ENCODE measurements at places on chromosomes 12 and 14.
A peak's percentile ranks its signal among the peaks of the same experiment; 100 is the strongest.

- DNase-seq: no peak
Observed at GRCh38 chr12:98073610-98074009, 441.8 kb upstream of the TMPO start.

DNA sequence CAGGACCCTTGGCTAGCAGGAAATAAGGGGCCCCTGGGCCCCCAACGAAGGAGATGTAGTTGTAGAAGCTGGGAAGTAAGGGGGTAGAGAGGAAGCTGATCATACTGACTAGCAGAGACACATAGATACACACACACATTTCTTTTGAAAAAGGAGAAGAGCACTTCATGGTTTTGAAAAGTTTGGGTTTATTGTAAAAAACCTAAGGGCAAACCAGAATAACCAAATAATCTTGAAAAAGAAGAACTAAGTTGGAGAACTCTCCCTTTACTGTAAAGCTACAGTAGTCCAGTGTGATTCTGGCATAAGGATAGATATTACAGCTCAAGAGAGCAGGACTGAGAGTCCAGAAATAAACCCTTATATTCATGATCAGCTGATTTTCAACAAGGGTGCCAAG lies 5.8 kb upstream of the HCAR3 start:
- DNase-seq: no peak

GRCh38 chr12:22377731-22378496 lies 43.4 kb upstream of the ST8SIA1 start:
- no peak for DNase-seq

DNA sequence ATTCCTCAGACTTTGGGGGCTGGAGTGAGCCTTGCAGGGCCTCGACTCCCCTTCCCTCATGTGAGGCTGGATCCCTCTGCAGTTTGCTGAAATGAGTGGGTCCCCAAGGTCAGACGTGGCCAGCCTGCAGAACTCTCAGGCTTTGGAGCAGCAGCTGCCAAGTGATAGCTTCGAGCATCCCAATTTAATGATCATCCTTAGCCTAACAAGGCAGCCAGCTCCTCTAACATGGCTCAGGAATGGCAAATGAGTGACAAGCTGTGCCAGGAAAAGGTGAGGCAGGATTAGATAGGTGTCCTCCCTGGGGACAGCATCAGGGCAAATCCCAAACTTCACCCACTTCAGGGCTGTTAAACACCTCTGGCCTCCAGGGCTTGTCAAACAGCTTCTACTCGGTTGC lies 130.7 kb upstream of the PWP1 start:
- no peak for DNase-seq

GRCh38 chr14:100523843-100524169 lies 63.4 kb downstream of the BEGAIN start:
- DNase-seq: no peak

- DNase-seq: no peak
Observed at GRCh38 chr14:104877806-104878550, 12.9 kb downstream of the CEP170B start.

GRCh38 chr12:112798048-112798760 lies 6.7 kb downstream of the RPH3A start:
- no peak for DNase-seq

DNA sequence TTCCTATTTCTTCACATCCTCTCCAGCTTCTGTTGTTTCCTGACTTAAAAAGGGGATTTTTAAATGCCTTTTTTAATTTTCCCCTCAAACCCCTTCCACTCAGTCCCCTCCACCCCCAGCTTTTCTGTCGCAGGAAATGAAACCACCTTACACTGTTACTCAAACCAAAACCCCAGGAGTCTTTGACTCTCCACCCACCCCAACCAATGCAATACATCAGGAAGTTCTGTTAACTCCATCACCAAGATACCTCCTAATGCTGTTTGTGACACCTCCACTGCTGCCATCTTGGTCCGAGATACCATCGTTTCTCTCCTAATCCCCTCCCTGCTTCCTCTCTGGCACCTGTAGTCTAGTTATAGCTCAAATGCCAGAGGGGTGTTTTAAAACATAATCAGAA lies 25.4 kb upstream of the CPM start:
- DNase-seq: no peak

- peak; percentile 81 for DNase-seq
Observed at GRCh38 chr12:47964106-47964728, 821 bp downstream of the TMEM106C start.

- no peak for DNase-seq
Observed at GRCh38 chr12:85951823-85952222, 77.7 kb downstream of the NTS start.

GRCh38 chr12:65958456-65958855 lies 134.2 kb downstream of the HMGA2 start:
- DNase-seq: peak; percentile 73

GRCh38 chr14:43872752-43873655 lies 634.1 kb downstream of the FSCB start:
- peak; percentile 54 for DNase-seq

- no peak for DNase-seq
Observed at GRCh38 chr14:73829526-73830431, 21.9 kb upstream of the PTGR2 start.

DNA sequence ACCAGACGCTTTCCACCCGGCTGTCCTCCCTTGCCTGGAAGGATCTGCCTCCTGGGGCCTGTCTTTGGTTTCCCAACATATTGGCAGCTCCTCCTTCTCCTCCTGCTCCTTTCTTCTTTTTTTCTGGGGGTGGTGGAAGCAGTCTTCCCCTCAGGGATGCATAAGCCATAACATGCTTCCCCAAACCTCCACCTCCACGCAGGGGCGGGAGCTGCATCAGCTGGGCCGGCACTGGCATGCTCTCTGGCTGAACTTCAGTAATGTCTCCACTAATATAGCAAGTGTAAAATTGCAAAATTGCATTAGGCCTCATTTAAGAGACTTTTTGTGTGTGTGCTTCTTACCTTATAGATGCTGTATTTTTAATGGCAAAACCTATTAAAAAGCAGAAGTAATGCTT lies 58.6 kb downstream of the GLT1D1 start:
- no peak for DNase-seq

GRCh38 chr12:43824207-43824775 lies 11.6 kb upstream of the TMEM117 start:
- DNase-seq: no peak

DNA sequence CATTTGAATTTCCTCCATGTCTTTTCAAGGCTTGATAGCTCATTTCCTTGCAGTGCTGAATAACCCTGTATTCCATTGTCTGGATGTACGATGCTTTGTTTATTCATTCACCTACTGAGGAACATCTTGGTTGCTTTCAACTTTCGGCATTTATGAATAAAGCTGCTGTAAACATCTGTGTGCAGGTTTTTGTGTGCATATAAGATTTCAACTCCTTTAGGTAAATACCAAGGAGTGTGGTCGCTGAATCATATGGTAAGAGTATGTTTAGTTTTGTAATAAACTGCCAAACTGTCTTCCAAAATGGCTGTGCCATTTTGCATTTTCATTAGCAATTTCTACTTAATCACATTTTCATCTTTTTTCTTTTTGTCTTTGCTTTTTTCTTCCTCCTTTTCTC lies 327.7 kb upstream of the TBX3 start:
- no peak for DNase-seq

DNA sequence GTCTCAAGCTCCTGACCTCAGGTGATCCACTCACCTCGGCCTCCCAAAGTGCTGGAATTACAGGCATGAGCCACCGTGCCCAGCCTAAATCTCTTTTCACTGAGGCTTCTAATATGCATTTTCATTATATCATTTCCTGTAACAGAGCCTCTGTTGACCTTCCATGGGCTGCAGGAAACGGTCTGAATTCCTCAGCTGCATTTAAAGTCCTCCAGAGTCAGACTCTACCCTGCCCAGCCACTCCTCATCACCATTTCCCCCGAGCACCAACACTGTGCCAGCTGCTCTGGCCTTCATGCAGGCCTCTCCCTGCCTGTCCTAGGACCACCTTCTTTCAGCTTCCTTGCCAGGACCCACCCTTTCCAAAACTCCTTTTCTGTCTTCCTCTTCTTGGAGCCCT lies 9.8 kb upstream of the NFKBIA start:
- DNase-seq: no peak

DNA sequence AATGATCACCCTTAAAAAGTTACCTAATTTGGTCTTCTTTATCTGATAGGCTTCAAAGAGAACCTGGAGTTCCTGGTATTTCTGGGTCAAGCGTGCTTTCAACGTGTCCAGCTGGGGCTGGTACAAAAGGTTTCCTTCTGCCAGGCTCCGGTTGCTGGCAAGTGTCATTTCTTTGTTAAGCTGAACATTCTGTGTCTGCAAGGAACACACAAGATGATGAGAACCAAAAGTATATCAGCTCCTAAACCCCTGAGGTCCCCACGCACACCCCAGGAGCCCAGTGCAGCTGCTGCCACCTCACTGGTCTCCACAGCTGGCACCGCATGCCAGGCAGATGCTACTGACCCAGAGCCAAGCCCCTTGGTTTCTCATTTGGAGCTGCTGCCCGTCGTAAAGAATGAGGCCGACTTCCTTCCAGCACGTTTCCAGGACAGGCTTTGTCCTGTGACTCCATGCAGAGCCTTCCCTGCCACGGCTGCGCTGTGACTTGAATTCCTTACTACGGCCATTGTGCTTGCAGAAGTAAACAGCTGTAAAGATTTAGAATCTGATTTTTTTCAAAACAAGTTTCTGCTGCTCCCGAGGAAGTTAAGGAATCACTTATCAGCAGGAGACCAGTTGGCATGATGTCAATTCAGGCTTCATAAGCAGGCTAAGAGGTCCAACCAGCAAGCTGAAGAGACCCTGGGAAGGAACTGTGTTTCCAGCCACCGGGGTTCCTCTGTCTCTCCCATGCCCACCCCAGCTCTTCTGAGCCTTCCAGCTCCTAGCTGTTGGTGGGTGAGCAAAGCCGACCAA lies 24.9 kb downstream of the VPS37B start:
- DNase-seq: peak; percentile 69

DNA sequence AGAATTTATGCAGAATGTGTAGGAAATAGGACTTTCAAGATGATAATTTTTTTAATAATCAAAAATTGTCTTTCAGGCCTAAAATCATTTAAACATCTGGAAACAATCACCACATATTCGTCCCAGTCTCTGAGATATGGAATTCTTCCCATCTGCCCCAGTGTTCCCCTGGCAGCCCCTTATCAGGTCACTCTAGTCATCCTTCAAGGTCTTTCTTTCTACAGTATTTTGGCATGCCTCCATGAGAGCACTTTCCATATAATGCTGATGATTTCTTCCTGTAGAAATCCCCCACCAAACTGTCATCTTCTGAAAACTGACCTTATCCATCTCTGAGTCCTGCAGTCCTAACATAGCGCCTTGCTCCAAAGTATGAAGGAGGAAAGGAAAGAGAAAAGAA lies 422.1 kb downstream of the RPS29 start:
- DNase-seq: no peak

- no peak for DNase-seq
Observed at GRCh38 chr12:110780448-110780847, 37.8 kb upstream of the PPP1CC start.

DNA sequence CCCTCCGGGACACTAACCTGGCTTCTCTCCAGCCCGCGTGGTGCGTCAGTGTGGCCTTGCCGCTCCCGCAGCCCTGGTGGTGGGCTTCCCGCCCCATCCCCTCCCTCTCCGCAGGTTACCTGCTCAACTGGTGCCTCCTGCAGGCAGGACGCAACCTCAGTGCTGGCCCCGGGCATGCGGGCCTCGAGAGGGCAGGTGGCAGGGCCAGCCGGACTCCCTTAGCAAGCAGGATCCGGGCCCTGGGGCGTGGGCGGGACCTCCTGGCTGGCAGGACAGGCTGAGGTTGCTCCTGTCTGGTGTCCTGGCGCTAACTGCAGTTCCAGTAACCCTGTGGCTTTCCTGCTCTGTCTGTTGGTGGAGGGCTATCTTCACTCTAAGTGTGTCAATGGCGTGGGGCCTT lies 8.6 kb upstream of the ADSS1 start:
- DNase-seq: no peak

- no peak for DNase-seq
Observed at GRCh38 chr14:64098120-64098519, 196.1 kb downstream of the ESR2 start.

DNA sequence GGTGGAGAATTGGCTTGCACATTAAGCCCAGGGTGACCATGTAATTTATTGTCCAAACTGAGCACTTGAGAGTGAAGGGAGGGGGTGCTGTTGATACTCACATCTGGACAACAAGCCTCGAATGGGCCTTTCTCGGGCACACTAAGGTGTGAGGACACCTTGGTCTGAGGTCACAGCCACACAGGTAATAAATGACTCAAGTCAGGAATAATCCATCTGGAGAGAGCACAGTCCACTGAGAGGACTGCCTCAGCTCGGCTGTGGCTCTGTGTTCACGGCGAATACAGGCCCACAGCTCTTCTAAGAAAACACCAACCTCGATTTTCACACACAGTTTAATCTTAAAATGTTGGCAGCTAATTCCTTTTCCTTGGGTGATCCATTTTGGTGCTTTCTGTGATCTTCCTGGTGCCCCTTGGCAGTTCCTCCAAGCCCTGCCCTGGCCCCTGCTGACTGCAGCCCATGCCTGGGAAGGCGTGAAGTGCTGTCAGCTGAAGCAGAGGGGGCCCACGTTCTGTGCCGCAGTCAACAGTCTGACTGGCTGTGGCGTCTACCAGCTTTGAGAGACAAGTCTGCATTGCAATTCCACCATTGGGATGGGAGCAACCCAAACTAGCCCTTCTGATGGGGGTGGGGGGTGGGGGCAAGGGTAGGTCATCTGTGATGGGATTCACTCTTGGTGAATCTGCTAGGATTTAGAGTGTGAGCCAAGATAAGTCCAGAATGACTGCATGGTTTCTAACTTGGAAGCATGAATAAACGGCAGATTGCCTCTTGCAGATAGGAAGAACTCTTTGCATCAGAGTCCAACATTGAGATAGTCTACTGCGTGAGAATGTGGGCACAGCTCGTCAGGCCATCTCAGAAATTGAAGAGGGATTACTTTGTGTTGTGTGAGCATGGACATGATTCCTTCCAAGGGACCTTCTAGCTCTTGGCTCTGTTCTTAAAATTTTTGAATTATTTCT lies 42.8 kb downstream of the ZNF664 start:
- DNase-seq: no peak

DNA sequence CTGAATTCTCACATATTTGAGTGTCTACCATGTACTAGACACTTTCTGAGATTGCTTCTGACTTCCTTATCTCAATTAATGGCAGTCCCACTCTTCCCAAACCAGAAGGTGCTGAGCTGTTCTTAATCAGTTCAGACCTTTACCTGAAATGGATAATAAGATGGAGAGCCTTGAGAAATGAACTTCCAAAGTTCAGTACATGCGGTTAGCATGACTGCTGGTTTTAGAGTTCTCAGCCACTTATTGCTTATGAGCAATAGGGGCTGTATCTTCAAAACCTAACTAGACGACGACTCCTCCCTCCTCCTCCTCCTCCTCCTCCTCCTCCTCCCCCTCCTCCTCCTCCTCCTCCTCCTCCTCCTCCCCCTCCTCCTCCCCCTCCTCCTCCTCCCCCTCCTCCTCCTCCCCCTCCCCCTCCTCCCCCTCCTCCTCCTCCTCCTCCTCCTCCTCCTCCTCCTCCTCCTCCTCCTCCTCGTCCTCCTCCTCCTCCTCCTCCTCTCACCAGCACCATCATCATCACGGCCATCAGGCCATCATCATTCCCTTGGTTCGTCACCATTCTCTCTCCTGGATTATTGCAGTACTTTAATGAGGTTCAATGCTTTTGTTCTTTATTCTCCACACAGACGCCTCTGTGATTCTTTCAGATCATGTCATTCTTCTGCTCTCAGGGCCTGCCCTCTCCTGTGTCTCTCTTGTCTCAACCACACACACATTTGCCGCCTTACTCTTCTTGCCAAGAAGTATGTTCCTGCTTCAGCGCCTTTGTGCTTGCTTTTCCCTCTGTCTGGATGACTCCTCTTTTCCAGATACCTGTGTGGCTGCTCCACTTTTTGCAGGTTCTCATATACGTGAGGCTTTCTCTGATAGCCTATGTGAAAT lies 2.7 kb downstream of the PCNX1 start:
- no peak for DNase-seq
